Type B pancreatic cell (in vitro differentiated cells): ENCODE measurements at places on chromosomes 5 and 9. TPM values are rescaled to one million over a fixed set of nuclear protein-coding genes. Genes with fewer than 3 reads are reported as not detected.

DNA sequence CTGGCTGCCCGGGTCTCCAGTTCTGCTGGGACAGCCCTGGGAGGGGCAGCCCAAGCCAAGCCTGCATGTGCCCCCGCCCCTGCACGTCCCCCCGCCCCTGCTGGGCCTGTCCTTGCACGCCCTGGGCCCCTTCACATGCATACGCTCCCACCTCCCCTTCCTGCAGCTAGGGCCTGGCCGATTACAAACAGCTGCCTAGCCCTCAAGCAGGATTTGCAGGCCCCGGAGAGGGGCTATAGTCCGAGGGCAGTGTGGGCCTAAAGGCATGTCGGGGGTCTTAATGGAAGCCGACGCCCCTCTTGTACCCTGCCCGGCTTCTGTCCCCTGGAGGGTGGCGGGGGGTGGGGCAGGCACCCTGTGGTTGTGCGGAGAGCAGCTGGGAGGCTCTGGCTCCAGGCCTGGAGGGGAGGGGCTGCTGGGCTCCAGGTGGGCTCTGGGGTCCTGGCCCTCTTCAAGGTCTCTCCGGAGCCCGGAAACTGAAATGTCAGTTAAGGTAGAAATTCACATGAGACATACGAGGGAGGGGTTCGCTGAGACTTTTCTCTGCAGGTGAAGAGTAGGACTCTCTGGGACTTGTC, 16.9 kb downstream of the COL5A1 start:
- DNase-seq: no peak
- peaks cover 10% of the 10 kb centered on the region for H3K36me3 ChIP-seq
- peaks cover 27% of the 10 kb centered on the region for H3K4me1 ChIP-seq
- no peak overlapping the region for H3K4me3 ChIP-seq

DNA sequence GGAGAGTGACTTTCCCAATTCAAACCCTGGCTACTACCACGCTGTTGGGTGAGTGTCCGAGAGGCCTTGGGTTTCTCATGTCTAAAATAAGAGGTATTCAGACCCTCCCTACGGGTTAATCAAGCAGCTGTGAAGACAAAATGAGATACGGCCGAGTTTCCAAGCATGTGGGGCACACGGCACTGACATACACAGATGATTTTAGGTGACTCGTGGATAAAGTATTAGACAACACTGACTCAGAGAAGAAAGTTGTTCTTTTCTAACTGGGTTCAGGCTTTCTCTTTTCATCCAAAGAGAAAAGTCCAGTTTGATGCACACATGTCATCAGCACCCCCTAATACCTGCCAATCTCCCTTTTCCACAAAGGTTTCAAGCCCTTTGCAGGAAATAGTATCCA, 15.6 kb downstream of the FOXI1 start:
- no peaks in the 10 kb centered on the region for H3K36me3 ChIP-seq
- H3K4me3 ChIP-seq: no peak overlapping the region
- DNase-seq: no peak
- H3K4me1 ChIP-seq: no peaks in the 10 kb centered on the region
- peaks cover 16% of the 10 kb centered on the region for H3K27me3 ChIP-seq

GRCh38 chr9:118521261-118521660, 817.1 kb downstream of the TLR4 start:
- no peak overlapping the region for H3K4me3 ChIP-seq
- no peaks in the 10 kb centered on the region for H3K27me3 ChIP-seq
- no peak overlapping the region for H3K27ac ChIP-seq

DNA sequence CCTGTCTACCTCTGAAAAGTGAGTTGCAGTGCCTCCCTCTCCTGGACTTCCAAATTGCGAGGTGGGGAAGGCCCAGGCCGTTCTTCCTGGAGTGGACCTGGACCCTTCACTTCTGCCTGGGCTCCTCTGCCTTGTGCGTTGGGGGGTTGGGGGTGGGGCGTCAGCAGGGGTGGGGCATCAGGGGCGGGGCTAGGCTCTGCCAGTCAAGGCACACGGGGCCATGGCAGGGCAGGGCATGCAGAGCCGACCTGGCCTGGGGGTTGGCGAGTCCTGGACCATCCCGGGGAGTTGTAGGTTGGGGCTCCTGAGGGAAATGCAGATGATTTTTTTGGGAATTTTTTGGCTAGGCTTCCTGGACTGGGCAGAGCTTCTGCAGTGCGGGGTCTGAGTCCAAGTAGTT, 87.1 kb downstream of the EHMT1 start:
- H3K36me3 ChIP-seq: peaks cover 15% of the 10 kb centered on the region
- no peak overlapping the region for H3K27ac ChIP-seq
- H3K4me1 ChIP-seq: peaks cover 4% of the 10 kb centered on the region
- no peak overlapping the region for H3K4me3 ChIP-seq
- no peaks in the 10 kb centered on the region for H3K27me3 ChIP-seq
- DNase-seq: no peak

DNA sequence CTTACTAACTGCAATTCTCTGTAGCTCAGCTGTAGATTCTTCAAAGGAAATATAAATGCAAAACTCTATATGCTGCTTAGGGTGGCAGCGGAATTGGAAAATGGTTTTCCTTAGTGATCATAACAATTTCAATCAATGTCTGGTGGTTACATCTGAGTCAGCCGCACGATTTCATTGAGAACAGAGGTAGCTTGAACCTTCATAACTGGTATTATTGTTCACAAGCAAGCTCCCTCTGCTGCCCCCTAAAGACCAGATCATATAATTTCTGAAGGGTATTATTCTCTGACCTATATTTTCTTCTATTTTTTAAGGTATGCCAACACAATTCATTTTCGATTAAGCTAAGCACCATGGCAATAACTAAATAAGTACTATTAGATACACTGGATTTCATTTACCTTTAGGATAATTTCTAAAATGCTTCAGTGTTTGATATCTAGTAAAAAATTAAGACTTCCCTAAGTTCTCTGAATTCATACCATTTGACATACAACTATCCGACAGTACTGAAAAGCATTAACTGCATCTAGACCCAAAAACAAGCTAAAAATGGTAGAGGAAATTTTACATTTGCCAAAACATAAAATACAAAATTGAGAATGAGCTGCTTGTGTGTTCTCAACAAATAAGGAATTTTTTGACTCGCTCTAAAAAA, 181.1 kb upstream of the SPEF2 start:
- no peak overlapping the region for H3K27ac ChIP-seq
- H3K27me3 ChIP-seq: no peaks in the 10 kb centered on the region
- H3K36me3 ChIP-seq: no peaks in the 10 kb centered on the region
- no peak for DNase-seq
- no peak overlapping the region for H3K4me3 ChIP-seq

- H3K4me1 ChIP-seq: no peaks in the 10 kb centered on the region
- peak; percentile 7 for DNase-seq
- no peak overlapping the region for H3K27ac ChIP-seq
Measured at GRCh38 chr5:69206528-69207190, 17.3 kb downstream of the CENPH start.

GRCh38 chr5:51043745-51044144, 339.5 kb upstream of the ISL1 start:
- H3K36me3 ChIP-seq: no peaks in the 10 kb centered on the region
- H3K4me1 ChIP-seq: peaks cover 9% of the 10 kb centered on the region
- DNase-seq: no peak
- H3K4me3 ChIP-seq: no peak overlapping the region
- H3K27me3 ChIP-seq: peaks cover 6% of the 10 kb centered on the region

DNA sequence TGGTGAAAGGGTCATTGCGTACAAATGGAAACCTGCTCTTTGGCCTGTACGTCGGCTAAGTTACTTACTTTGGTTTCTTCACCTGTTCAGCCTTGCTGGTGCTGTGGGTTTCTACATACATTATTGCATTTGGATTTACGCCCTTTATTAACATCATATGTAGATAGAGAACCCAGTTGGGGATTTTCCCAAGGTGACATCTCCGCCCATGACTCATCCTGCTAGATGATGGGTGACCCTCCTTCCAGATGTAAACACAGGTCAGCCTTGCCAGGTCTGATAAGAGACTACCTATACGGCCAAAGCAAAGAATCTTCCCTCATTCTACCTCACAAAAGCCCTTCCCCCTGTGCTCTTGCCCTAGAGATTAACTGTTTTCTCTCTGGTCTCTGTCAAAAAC, 360.9 kb downstream of the KDM4C start:
- no peaks in the 10 kb centered on the region for H3K27me3 ChIP-seq
- H3K4me1 ChIP-seq: no peaks in the 10 kb centered on the region
- H3K4me3 ChIP-seq: no peak overlapping the region
- peaks cover 4% of the 10 kb centered on the region for H3K36me3 ChIP-seq

- H3K36me3 ChIP-seq: no peaks in the 10 kb centered on the region
- H3K4me1 ChIP-seq: peaks cover 21% of the 10 kb centered on the region
- H3K27me3 ChIP-seq: peaks cover 26% of the 10 kb centered on the region
- no peak overlapping the region for H3K27ac ChIP-seq
- H3K4me3 ChIP-seq: no peak overlapping the region
Measured at GRCh38 chr9:89780959-89781358, 176.1 kb downstream of the GADD45G start.

- H3K4me3 ChIP-seq: no peak overlapping the region
- H3K27ac ChIP-seq: no peak overlapping the region
- DNase-seq: no peak
- H3K27me3 ChIP-seq: peaks cover 13% of the 10 kb centered on the region
- no peaks in the 10 kb centered on the region for H3K36me3 ChIP-seq
- peaks cover 45% of the 10 kb centered on the region for H3K4me1 ChIP-seq
Measured at GRCh38 chr5:168020542-168021294, 270.7 kb upstream of the WWC1 start.

- no peak overlapping the region for H3K4me3 ChIP-seq
- DNase-seq: no peak
- peaks cover 14% of the 10 kb centered on the region for H3K27me3 ChIP-seq
- no peak overlapping the region for H3K27ac ChIP-seq
Measured at GRCh38 chr9:75866273-75866871, 24.1 kb upstream of the PCSK5 start.

- no peak overlapping the region for H3K27ac ChIP-seq
- H3K4me3 ChIP-seq: no peak overlapping the region
- H3K36me3 ChIP-seq: no peaks in the 10 kb centered on the region
- H3K4me1 ChIP-seq: peaks cover 15% of the 10 kb centered on the region
- H3K27me3 ChIP-seq: peaks cover 15% of the 10 kb centered on the region
Measured at GRCh38 chr5:2182020-2182419, 299.3 kb upstream of the IRX4 start.

DNA sequence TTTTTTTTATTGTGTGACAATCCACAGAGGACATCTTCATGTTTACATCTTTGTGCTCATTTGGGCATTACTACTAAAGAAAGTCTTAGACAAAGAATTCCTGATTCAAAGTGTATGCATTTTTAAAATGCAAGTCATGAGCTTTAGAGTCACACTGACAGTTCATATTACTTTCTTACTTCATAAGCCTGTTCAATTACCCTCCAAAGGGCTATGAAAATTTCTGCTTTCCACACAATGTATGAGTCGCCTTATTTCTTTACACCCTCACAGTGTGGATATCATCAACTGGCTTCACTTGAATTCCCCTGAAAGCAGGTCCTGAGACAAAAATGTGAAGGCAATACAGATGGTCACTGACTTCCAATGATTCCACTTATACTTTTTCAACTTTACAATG, 280.4 kb upstream of the PTGER4 start:
- no peak overlapping the region for H3K27ac ChIP-seq
- H3K4me3 ChIP-seq: no peak overlapping the region
- peaks cover 11% of the 10 kb centered on the region for H3K4me1 ChIP-seq

- peak overlapping the region; percentile 22 for H3K4me3 ChIP-seq
- H3K36me3 ChIP-seq: peaks cover 8% of the 10 kb centered on the region
- peaks cover 10% of the 10 kb centered on the region for H3K27me3 ChIP-seq
- H3K27ac ChIP-seq: peak overlapping the region; percentile 36
- H3K4me1 ChIP-seq: peaks cover 38% of the 10 kb centered on the region
Measured at GRCh38 chr9:34992376-34992951, 2.9 kb downstream of the DNAJB5 start.

GRCh38 chr9:100428871-100429654, 2.1 kb downstream of the MSANTD3 start:
- DNase-seq: no peak
- peak overlapping the region; percentile 83 for H3K4me3 ChIP-seq
- peaks cover 45% of the 10 kb centered on the region for H3K4me1 ChIP-seq
- H3K27me3 ChIP-seq: no peaks in the 10 kb centered on the region

DNA sequence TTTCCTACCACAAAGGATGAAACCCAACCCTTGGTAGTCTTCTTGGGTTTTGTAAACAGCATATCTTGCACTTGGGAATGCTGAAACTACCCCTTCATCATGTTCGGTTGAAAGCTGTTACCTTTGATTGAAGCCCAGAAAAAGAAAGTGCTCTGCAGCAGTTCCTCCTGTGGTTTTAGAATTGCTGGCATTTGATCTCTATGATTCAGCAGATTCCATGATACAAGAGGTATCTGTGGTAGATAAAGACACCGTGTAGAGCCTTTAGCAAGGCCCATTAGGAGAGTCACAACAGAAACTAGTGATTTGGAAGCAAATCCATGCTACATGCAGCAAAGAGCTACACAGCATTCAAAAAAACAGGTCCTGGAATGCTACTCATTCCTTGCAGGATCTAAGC, 557.0 kb downstream of the TLE1 start:
- peaks cover 21% of the 10 kb centered on the region for H3K27me3 ChIP-seq
- peaks cover 9% of the 10 kb centered on the region for H3K4me1 ChIP-seq
- no peaks in the 10 kb centered on the region for H3K36me3 ChIP-seq
- no peak overlapping the region for H3K27ac ChIP-seq
- H3K4me3 ChIP-seq: no peak overlapping the region

GRCh38 chr9:90097237-90097636, 492.4 kb downstream of the GADD45G start:
- no peak overlapping the region for H3K27ac ChIP-seq
- peaks cover 14% of the 10 kb centered on the region for H3K27me3 ChIP-seq
- H3K4me3 ChIP-seq: no peak overlapping the region
- no peak for DNase-seq

GRCh38 chr9:106707738-106708474, 155.1 kb upstream of the ZNF462 start:
- H3K27ac ChIP-seq: no peak overlapping the region
- DNase-seq: no peak
- H3K27me3 ChIP-seq: no peaks in the 10 kb centered on the region
- H3K4me1 ChIP-seq: peaks cover 7% of the 10 kb centered on the region

GRCh38 chr5:113029614-113030013, 53.0 kb downstream of the DCP2 start:
- H3K4me3 ChIP-seq: no peak overlapping the region
- peaks cover 24% of the 10 kb centered on the region for H3K36me3 ChIP-seq
- no peak for DNase-seq
- H3K4me1 ChIP-seq: peaks cover 9% of the 10 kb centered on the region

- no peak overlapping the region for H3K4me3 ChIP-seq
- peaks cover 16% of the 10 kb centered on the region for H3K36me3 ChIP-seq
- H3K27ac ChIP-seq: no peak overlapping the region
- peaks cover 5% of the 10 kb centered on the region for H3K4me1 ChIP-seq
- H3K27me3 ChIP-seq: no peaks in the 10 kb centered on the region
Measured at GRCh38 chr5:128193665-128194390, 110.3 kb downstream of the SLC12A2 start.

GRCh38 chr5:64599226-64599625, 91.1 kb upstream of the SHISAL2B start:
- no peak overlapping the region for H3K27ac ChIP-seq
- no peak overlapping the region for H3K4me3 ChIP-seq
- DNase-seq: no peak
- no peaks in the 10 kb centered on the region for H3K4me1 ChIP-seq

PKD2L2 gene
- total RNA-seq: not detected in 2 replicates

DIRAS2 gene
- 2.0 and 5.2 TPM in 2 replicates for total RNA-seq

OR13F1 gene
- not detected in 2 replicates for total RNA-seq

SLC6A3 gene
- 0.19 TPM in 2 replicates for total RNA-seq

BARHL1 gene
- 0.14 TPM in 1 of 2 replicates, not detected in the other for total RNA-seq

JADE2 gene
- total RNA-seq: 10.8 and 29.8 TPM in 2 replicates

ENTPD2 gene
- 3.3 and 6.4 TPM in 2 replicates for total RNA-seq

QRFP gene
- not detected in 2 replicates for total RNA-seq

ARL14EPL gene
- not detected in 2 replicates for total RNA-seq

NPR3 gene
- total RNA-seq: 13.7 and 116 TPM in 2 replicates

CAMK2A gene
- total RNA-seq: 0.26 and 3.7 TPM in 2 replicates

PHF24 gene
- 0.19 and 0.88 TPM in 2 replicates for total RNA-seq

ZNF608 gene
- 37.4 and 63.0 TPM in 2 replicates for total RNA-seq

RARS1 gene
- 102 and 110 TPM in 2 replicates for total RNA-seq

ZDHHC11 gene
- 20.8 and 27.5 TPM in 2 replicates for total RNA-seq

ALG2 gene
- 35.3 and 45.7 TPM in 2 replicates for total RNA-seq

SLCO6A1 gene
- total RNA-seq: 0.43 and 1.4 TPM in 2 replicates
